Central memory CD4-positive, alpha-beta T cell (primary cell): ENCODE measurements at places on chromosomes 12 and 14.

DNA sequence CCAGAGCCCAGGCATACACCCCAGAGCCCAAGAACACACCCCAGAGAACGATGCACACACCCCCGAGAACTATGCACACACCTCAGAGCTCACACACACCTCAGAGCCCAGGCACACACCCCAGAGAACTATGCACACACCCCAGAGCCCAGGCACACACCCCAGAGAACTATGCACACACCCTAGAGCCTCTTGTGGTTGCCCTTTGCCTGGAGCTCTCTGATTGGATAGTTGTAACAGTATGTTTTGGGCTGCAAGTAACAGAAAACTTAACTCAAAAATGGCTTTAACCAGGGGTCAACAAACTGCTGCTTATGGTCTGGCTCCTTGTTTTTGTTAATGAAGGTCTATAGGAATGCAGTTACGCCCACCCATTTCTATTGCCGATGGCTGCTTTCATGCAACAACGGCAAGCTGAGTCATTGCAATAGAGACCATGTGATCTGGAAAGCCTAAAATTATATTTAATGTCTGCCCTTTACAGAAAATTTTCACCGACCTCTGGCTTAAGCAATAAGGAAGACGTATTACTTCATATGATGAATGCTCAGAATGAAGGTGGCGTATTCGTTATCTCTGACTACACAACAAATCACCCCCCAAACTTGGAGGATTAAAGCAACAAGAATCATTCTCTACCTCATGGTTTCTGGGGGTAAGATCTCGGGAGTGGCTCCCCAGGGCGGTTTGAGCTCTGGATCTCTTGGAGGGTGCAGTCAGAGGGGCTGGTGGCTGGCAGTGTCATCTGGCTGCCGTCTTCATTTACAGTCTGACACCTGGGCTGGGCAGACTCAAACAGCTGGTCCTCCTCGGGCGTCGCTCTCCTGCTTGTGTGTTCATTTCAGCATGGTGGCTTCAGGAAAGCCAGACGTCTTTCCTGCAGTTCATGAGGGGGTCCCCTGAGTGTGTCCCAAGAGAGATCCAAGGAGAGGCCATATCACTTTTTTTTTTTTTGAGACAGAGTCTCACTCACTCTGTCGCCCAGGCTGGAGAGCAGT lies 66.3 kb upstream of the NCOR2 start:
- DNase-seq = no peak

DNA sequence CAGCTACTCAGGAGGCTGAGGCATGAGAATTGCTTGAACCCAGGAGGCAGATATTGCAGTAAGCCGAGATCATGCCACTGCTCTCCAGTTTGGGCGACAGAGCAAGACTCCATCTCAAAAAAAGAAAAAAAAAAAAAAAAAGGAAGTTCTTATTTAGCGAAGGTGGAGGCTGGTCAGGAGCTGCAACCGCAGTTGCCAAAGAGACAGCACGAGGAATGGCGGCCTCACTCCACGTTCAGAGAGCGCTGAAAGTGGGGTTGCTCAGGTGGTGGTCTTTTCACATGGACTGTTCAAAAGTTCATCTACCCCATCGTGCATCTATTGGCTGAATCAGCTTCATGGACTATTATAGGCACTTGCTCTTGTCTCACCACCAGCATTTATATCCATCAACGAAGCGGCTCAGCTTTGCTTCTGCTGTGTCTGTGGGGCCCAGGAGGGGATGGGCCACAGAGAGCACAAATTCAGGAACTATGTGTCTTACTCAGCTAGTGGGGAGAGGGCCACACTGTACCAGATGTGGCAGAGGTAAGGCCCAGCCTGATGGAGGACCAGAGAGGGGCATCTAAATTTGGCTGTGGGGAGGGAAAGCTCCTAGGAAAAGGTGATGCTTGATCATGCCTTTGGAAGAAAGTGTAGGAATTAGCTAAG lies 27.3 kb downstream of the SLC25A47 start:
- no peak for DNase-seq

GRCh38 chr14:32205984-32206383 lies 2.9 kb upstream of the RNU6-8 start:
- DNase-seq = no peak

GRCh38 chr12:129687731-129688130 lies 216.1 kb downstream of the TMEM132D start:
- DNase-seq = no peak

- no peak for DNase-seq
Observed at GRCh38 chr12:129109174-129110001, 256.1 kb downstream of the GLT1D1 start.

DNA sequence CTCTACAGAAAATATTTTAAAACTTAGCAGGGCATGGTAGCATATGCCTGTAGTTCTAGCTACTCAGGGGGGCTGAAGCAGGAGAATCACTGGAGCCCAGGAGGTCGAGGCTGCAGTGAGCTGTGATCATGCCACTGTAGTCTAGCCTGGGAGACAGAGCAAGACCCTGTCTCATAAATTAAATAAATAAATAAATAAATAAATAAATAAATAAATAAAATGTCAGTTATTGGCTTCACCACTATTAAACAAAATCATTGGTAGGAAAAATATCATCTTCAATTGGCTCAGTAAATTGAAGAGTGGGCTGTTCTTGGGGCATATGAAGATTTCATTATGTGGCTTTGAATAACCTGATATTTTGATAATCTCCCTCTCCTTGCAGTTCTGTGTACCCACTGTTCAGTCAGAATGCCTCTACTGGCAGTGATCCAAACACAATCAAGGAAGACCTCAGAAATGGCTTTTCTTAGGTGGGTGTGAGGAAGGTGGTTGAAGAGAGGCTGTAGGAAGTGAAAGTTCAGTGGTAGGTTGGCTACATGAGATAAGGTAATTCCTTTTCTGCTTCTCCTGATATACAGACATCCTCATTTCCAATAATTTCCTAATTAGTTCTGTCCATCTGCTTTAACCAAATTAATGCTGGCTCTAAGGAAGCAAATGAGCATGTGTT lies 175.8 kb downstream of the MSRB3 start:
- DNase-seq = no peak
